ENCODE measurements at places on chromosomes 4 and X. TPM values are rescaled to one million over a fixed set of nuclear protein-coding genes. Genes with fewer than 3 reads are reported as not detected.

The NLRP2B gene
- not detected for total RNA-seq

The TCEAL6 gene
- not detected for total RNA-seq

The RNF113A gene
- 26.2 TPM for total RNA-seq

The PNMA6F gene
- not detected for total RNA-seq

The PAGE5 gene
- total RNA-seq, result not detected

The FGF16 gene
- total RNA-seq, result not detected

The ARX gene
- 0.20 TPM for total RNA-seq

The RHOXF2B gene
- not detected for total RNA-seq

The LPAR4 gene
- total RNA-seq, result not detected

The NXF3 gene
- total RNA-seq, result not detected

The SH3TC1 gene
- 2.9 TPM for total RNA-seq

The SPATA4 gene
- total RNA-seq, result not detected

The CPE gene
- total RNA-seq, result 2.1 TPM

The STPG2 gene
- not detected for total RNA-seq

The TMEM131L gene
- total RNA-seq, result 9.7 TPM

The STBD1 gene
- 3.3 TPM for total RNA-seq

The SLC34A2 gene
- total RNA-seq, result not detected

The PCSK1N gene
- 8.1 TPM for total RNA-seq

The DDIT4L gene
- 46.5 TPM for total RNA-seq

The DCAF4L1 gene
- total RNA-seq, result 0.40 TPM

The CLDN34 gene
- total RNA-seq, result not detected

The CCKAR gene
- not detected for total RNA-seq

The UGT2B11 gene
- total RNA-seq, result not detected

The ADGRA3 gene
- 36.2 TPM for total RNA-seq

The IL13RA2 gene
- 24.5 TPM for total RNA-seq

The RRAGB gene
- total RNA-seq, result 8.9 TPM

The GAGE13 gene
- total RNA-seq, result not detected

The HHIP gene
- 0.09 TPM for total RNA-seq

The NXF2 gene
- not detected for total RNA-seq

The COL4A5 gene
- total RNA-seq, result 193 TPM

The PARM1 gene
- total RNA-seq, result 0.52 TPM
